Sigmoid colon (tissue), 7 donors: ENCODE measurements at places on chromosomes 1 and 21. TPM values are rescaled to one million over a fixed set of nuclear protein-coding genes. Genes with fewer than 3 reads are reported as not detected.

The KLHDC9 gene
- total RNA-seq = 14.1 TPM

The TTC39A gene
- total RNA-seq = under 0.01 TPM

The PRAMEF10 gene
- total RNA-seq = not detected

The GSTM3 gene
- 127 TPM for total RNA-seq

The LRRIQ3 gene
- 0.16 TPM for total RNA-seq

The KCNJ15 gene
- not detected for total RNA-seq

GRCh38 chr1:43934101-43934985, 742 bp downstream of the ARTN start:
- no peak overlapping the region for H3K27ac ChIP-seq
- no peaks in the 10 kb centered on the region for H3K27me3 ChIP-seq
- no peaks in the 10 kb centered on the region for H3K36me3 ChIP-seq
- DNase-seq = peak; percentile 83

GRCh38 chr1:44808938-44809917, 905 bp downstream of the BTBD19 start:
- peak; percentile 80 for DNase-seq
- H3K36me3 ChIP-seq = peaks cover 21% of the 10 kb centered on the region
- H3K27ac ChIP-seq = peak overlapping the region; percentile 88
- H3K4me3 ChIP-seq = peak overlapping the region; percentile 23

DNA sequence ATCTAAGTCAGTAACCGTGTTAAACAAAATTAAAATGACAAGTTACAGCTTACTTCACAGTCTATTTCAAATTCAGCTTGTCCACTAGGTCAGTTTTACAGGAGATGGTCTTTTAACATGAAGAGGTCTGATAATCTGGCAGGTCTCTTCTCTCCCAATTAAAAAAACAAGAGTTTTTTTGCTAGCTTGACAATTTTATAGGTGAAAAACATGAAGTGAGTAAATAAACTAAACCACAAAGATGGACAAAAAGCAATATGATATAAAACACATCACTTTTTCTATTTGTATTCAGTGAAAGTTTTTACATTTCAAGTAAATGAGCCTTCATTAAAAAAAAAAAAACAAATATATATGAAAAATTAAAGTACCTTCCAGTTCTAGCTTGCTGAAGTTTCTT, 25.0 kb upstream of the TTC39A start:
- no peak overlapping the region for H3K4me3 ChIP-seq
- peaks cover 11% of the 10 kb centered on the region for H3K36me3 ChIP-seq
- no peak overlapping the region for H3K27ac ChIP-seq

DNA sequence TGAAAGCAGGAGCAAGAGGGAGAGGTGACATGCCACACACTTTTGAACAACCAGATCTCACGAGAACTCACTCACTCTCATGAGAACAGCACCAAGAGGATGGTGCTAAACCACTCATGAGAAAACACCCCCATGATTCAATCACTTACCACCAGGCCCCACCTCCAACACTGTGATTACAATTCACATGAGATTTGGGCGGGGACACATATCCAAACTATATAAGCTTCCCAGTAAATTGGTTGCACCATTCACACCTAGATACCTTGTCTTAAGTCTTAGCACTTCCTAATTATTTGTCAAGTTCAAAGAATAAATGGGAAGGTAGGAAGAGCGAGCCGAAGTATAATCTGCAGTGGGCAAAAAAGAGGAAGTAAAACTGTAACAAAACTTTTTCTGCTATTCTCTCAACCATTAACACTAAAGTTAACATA, 34.3 kb downstream of the AMY1C start:
- H3K4me3 ChIP-seq = no peak overlapping the region
- no peaks in the 10 kb centered on the region for H3K36me3 ChIP-seq
- H3K27ac ChIP-seq = no peak overlapping the region
- DNase-seq = no peak
- no peaks in the 10 kb centered on the region for H3K27me3 ChIP-seq
- peaks cover 5% of the 10 kb centered on the region for H3K4me1 ChIP-seq

GRCh38 chr1:223877804-223878203, 32.1 kb upstream of the TP53BP2 start:
- H3K4me1 ChIP-seq = no peaks in the 10 kb centered on the region
- no peak for DNase-seq
- H3K36me3 ChIP-seq = no peaks in the 10 kb centered on the region
- H3K4me3 ChIP-seq = no peak overlapping the region
- no peaks in the 10 kb centered on the region for H3K27me3 ChIP-seq

GRCh38 chr1:228141226-228142044, 1.4 kb downstream of the GUK1 start:
- H3K4me3 ChIP-seq = peak overlapping the region; percentile 85
- H3K4me1 ChIP-seq = peaks cover 39% of the 10 kb centered on the region
- peak; percentile 77 for DNase-seq
- peak overlapping the region; percentile 96 for H3K27ac ChIP-seq

GRCh38 chr1:43431676-43432075, 22.1 kb downstream of the HYI start:
- H3K4me1 ChIP-seq = peaks cover 20% of the 10 kb centered on the region
- no peak overlapping the region for H3K4me3 ChIP-seq
- no peak for DNase-seq
- H3K27me3 ChIP-seq = no peaks in the 10 kb centered on the region
- no peak overlapping the region for H3K27ac ChIP-seq

- no peak overlapping the region for H3K4me3 ChIP-seq
- no peak for DNase-seq
- no peak overlapping the region for H3K27ac ChIP-seq
- H3K36me3 ChIP-seq = no peaks in the 10 kb centered on the region
Observed at GRCh38 chr1:18512883-18513282, 32.2 kb downstream of the KLHDC7A start.

DNA sequence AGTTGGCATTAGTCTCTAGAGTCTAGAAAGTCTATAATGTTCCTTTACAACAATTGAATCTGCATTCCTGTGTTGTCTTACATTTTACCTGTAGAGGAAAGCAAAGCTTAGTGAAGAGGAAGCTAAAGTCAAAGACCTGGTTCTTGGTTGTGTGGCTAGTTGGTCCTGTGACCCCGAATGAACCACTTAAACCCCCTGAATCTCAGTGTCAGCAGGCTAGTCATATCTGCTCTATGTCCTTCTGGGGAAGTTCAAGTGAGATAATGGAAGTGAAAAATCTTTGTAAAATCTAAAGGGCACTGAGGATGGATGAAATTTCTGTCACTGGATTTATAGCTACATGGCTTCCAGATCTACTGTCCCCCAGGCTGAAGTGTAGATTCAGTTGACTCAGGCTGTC, 24.0 kb upstream of the AIM2 start:
- H3K4me3 ChIP-seq = no peak overlapping the region
- H3K36me3 ChIP-seq = no peaks in the 10 kb centered on the region
- H3K27me3 ChIP-seq = no peaks in the 10 kb centered on the region

- peaks cover 5% of the 10 kb centered on the region for H3K4me1 ChIP-seq
- no peak overlapping the region for H3K27ac ChIP-seq
- no peak for DNase-seq
- peaks cover 22% of the 10 kb centered on the region for H3K27me3 ChIP-seq
- H3K36me3 ChIP-seq = no peaks in the 10 kb centered on the region
- no peak overlapping the region for H3K4me3 ChIP-seq
Observed at GRCh38 chr1:51897699-51898031, 19.1 kb upstream of the NRDC start.
